ENCODE measurements at places on chromosomes 1 and 21. TPM values are rescaled to one million over a fixed set of nuclear protein-coding genes. Genes with fewer than 3 reads are reported as not detected.

DNA sequence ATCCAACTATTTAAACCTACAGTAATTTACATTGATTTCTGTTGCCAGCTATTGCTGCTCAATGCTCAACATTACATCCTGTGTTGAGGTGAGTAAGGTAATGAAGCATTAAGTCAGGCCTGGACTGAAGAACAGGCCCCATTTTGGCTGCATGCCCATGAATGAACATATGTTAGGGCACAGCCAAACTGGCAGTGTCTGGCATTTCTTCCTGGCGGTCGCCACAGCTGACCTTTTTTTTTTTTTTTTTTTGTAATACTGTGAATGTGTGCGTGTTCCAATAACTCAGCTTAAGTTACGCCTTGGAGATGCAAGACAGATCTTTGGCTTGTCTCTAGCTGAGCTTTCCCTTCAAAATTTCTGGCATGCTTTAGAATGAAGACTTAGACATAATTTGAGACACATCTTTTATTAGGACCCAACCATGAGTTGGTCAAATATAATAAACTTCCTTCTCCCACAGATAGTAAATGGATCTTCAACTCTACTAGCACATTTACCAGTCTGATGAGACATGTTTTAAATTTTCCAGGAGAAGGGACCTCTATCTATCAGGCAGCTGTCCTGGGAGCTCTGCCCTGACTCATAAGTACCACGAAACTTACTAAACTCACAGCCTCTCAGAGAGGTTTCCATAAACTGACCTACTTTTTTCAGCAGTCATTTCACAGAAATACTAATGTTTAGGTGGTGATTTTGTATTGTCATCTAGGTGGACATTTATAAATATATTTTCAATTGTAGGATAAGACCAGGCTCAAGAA, 341.1 kb upstream of the RUNX1 start:
- DNase-seq: no peak
- H3K27me3 ChIP-seq: no peaks in the 10 kb centered on the region
- no peak overlapping the region for H3K4me3 ChIP-seq
- H3K27ac ChIP-seq: no peak overlapping the region

DNA sequence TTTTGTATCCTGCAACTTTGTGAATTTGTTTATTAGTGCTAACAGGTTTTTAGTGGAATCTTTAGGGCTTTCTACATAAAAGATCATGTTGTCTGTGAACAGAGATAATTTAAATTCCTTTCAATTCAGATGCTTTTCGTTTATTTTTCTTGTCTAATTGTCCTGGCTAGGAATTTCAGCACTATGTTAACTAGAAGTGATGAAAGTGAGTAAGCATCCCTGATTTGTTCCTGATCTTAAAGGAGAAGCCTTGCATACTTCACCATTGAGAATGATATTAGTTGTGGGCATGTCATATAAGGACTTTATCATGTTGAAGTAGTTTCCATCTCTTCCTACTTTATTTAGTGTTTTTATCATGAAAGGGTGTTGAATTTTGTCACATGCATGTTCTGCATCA, 23.6 kb upstream of the TRIM67 start:
- no peaks in the 10 kb centered on the region for H3K4me1 ChIP-seq
- H3K4me3 ChIP-seq: no peak overlapping the region

IVNS1ABP gene
- total RNA-seq: 93.2 TPM

ZNF281 gene
- total RNA-seq: 32.2 TPM

PAQR7 gene
- total RNA-seq: 6.4 TPM

All from glutamatergic neuron (in vitro differentiated cells).